Activated CD4-positive, alpha-beta T cell treated with anti-CD3 and anti-CD28 coated beads, Interleukin-2, amount 10 ng/mL, durations not matched to agents 7 days and 5 days (primary cell): ENCODE measurements at places on chromosomes 4 and X. TPM values are rescaled to one million over a fixed set of nuclear protein-coding genes. Genes with fewer than 3 reads are reported as not detected.

Gene PABPC4L
- not detected for total RNA-seq

Gene TMPRSS11E
- total RNA-seq = not detected

Gene UGT8
- 0.19 TPM for total RNA-seq

Gene PPAT
- total RNA-seq = 24.3 TPM

Gene TMEM131L
- total RNA-seq = 56.0 TPM

Gene PNMA5
- total RNA-seq = 0.10 TPM

Gene NPY2R
- total RNA-seq = not detected

Gene CHIC1
- 6.1 TPM for total RNA-seq

Gene TEC
- 1.0 TPM for total RNA-seq

Gene PFKFB1
- total RNA-seq = 0.23 TPM
